Regular cardiac myocyte (primary cell): ENCODE measurements at places on chromosomes 16 and 17. TPM values are rescaled to one million over a fixed set of nuclear protein-coding genes. Genes with fewer than 3 reads are reported as not detected.

Gene SLC35G6
- total RNA-seq, result not detected in 2 replicates

Gene KRT12
- total RNA-seq, result not detected in 2 replicates

Gene PRKAR1A
- total RNA-seq, result 370 and 384 TPM in 2 replicates

Gene CDYL2
- total RNA-seq, result 6.5 and 7.5 TPM in 2 replicates

Gene G6PC1
- not detected in 2 replicates for total RNA-seq

Gene CCL16
- not detected in 2 replicates for total RNA-seq

Gene MYO15A
- under 0.01 and 0.56 TPM in 2 replicates for total RNA-seq

Gene KCNJ18
- not detected in 2 replicates for total RNA-seq

Gene LGALS9B
- not detected in 2 replicates for total RNA-seq

Gene IRX5
- total RNA-seq, result 1.7 TPM in 2 replicates

Gene DRC7
- 0.38 TPM in 1 of 2 replicates, not detected in the other for total RNA-seq

Gene BRIP1
- 5.4 and 13.0 TPM in 2 replicates for total RNA-seq

Gene SMPD3
- total RNA-seq, result under 0.01 and 0.19 TPM in 2 replicates

Gene EIF1
- total RNA-seq, result 69.6 and 107 TPM in 2 replicates

Gene MYLK3
- 0.19 and 0.56 TPM in 2 replicates for total RNA-seq

Gene MT1F
- total RNA-seq, result 0.56 and 0.96 TPM in 2 replicates

Gene MPP3
- 9.2 and 11.6 TPM in 2 replicates for total RNA-seq

Gene TMEM114
- not detected in 2 replicates for total RNA-seq

Gene NPIPB6
- under 0.01 TPM in 1 of 2 replicates, not detected in the other for total RNA-seq

Gene DNAH3
- total RNA-seq, result not detected in 2 replicates

Gene USB1
- 27.3 and 44.1 TPM in 2 replicates for total RNA-seq

Gene LRRC36
- 0.28 TPM in 1 of 2 replicates, not detected in the other for total RNA-seq

Gene CLEC3A
- total RNA-seq, result not detected in 2 replicates

Gene NPIPB8
- under 0.01 and 0.19 TPM in 2 replicates for total RNA-seq

Gene KRTAP1-1
- total RNA-seq, result under 0.01 TPM in 1 of 2 replicates, not detected in the other
